ENCODE measurements at places on chromosomes 1 and 21.

DNA sequence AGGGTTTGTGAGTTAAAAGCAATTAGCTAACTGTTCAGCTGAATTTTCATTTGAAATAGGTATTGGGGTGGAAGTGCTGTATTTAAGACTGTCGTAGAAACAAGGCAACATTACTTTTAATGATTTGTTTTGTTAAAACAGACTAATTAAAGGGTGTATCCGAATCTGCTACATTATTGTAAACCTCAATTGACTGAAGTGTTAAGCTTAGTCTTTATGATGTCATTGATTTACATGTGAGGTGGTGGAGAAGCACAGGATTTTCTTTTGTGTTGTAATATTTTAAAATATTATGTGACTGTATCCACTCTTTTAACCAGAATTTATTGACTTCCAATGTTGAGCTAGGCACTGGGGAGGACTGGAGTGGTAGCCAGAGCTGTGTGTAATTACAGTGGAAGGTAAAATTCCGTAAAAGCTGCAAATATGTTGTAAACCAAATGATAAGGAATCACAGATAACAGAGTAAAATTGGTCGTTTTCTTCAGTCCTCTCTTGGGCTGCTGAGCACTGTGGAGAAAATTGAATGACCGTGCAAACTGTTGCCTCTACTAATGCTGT, 1.6 kb downstream of the HOOK1 start:
- H3K4me3 ChIP-seq: peak overlapping the region; percentile 57
- peaks cover 9% of the 10 kb centered on the region for H3K4me1 ChIP-seq
- H3K27me3 ChIP-seq: peaks cover 37% of the 10 kb centered on the region
- H3K36me3 ChIP-seq: no peaks in the 10 kb centered on the region
- DNase-seq: no peak
- no peak overlapping the region for H3K27ac ChIP-seq

- H3K4me1 ChIP-seq: peaks cover 32% of the 10 kb centered on the region
- DNase-seq: no peak
- no peaks in the 10 kb centered on the region for H3K36me3 ChIP-seq
- no peak overlapping the region for H3K4me3 ChIP-seq
Measured at GRCh38 chr1:108826081-108826635, 30.7 kb downstream of the AKNAD1 start.

GRCh38 chr1:150761801-150762200, 3.8 kb downstream of the CTSS start:
- no peak for DNase-seq
- H3K4me3 ChIP-seq: peak overlapping the region; percentile 55
- peaks cover 15% of the 10 kb centered on the region for H3K36me3 ChIP-seq
- no peak overlapping the region for H3K27ac ChIP-seq
- no peaks in the 10 kb centered on the region for H3K27me3 ChIP-seq

GRCh38 chr1:39643705-39644104, 4.3 kb upstream of the HEYL start:
- H3K36me3 ChIP-seq: no peaks in the 10 kb centered on the region
- DNase-seq: no peak
- peaks cover 17% of the 10 kb centered on the region for H3K4me1 ChIP-seq
- no peaks in the 10 kb centered on the region for H3K27me3 ChIP-seq
- H3K4me3 ChIP-seq: no peak overlapping the region
- no peak overlapping the region for H3K27ac ChIP-seq

GRCh38 chr1:15916417-15916816, 59.5 kb downstream of the ZBTB17 start:
- no peak overlapping the region for H3K27ac ChIP-seq
- H3K27me3 ChIP-seq: no peaks in the 10 kb centered on the region
- peaks cover 16% of the 10 kb centered on the region for H3K4me1 ChIP-seq
- H3K36me3 ChIP-seq: peaks cover 94% of the 10 kb centered on the region
- DNase-seq: no peak
- H3K4me3 ChIP-seq: peak overlapping the region; percentile 22

- peak overlapping the region; percentile 35 for H3K4me3 ChIP-seq
- peaks cover 18% of the 10 kb centered on the region for H3K4me1 ChIP-seq
- DNase-seq: peak; percentile 89
- peak overlapping the region; percentile 60 for H3K27ac ChIP-seq
- H3K36me3 ChIP-seq: no peaks in the 10 kb centered on the region
- H3K27me3 ChIP-seq: no peaks in the 10 kb centered on the region
Measured at GRCh38 chr1:14923727-14924452, 229.7 kb upstream of the TMEM51 start.

DNA sequence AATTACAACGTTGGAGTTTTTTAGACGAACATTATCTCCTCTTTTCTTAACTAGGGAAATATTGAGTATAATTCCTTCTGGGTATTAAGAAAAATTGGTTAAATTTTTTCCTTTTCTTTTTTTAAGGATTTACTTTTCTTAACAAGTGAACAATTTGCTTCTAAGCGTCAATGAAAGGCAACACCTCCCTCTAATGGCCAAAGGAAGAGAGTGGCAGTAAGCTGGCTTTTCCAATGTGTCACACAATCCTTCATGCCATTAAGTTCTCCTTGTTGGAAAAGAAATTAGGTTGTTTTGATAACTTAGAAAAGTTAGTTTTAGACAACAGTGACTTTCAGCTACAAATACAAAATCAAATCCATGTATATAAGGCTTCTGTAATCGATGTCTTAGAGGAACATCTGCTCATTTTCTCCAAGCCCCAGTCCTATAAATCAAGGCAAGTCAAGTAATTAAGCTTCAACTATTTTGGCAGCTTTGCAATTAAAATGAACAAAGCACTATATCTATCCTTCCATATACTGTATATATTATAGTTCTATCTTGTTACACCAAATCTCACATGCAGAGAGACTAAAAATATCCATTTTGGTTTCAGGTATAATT, 62.8 kb downstream of the EDEM3 start:
- H3K36me3 ChIP-seq: peaks cover 37% of the 10 kb centered on the region
- no peak overlapping the region for H3K4me3 ChIP-seq
- H3K4me1 ChIP-seq: no peaks in the 10 kb centered on the region
- H3K27ac ChIP-seq: no peak overlapping the region

GRCh38 chr1:79815115-79815514, 808.6 kb upstream of the ADGRL4 start:
- no peaks in the 10 kb centered on the region for H3K4me1 ChIP-seq
- H3K36me3 ChIP-seq: no peaks in the 10 kb centered on the region
- no peaks in the 10 kb centered on the region for H3K27me3 ChIP-seq
- DNase-seq: no peak

- no peak for DNase-seq
- H3K27me3 ChIP-seq: no peaks in the 10 kb centered on the region
- no peaks in the 10 kb centered on the region for H3K36me3 ChIP-seq
- no peaks in the 10 kb centered on the region for H3K4me1 ChIP-seq
Measured at GRCh38 chr1:232684371-232685105, 54.6 kb upstream of the SIPA1L2 start.

DNA sequence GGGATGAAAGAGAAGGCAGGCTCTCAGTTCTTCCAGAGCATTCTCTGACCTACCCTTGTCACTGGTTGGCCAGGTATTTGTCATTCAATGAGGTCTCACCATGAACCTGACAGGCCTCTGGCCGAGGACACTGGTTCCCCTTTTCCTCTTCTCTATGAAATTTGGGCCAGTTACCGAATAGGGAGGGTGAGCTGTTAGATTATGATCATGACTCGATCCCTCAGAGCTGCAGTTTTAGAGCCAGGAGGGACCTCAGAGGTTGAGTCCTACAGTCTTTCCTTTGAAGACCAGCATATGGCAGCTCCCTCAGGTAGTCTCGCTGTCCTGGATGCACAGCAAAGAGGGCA, 29.5 kb upstream of the CLSTN1 start:
- H3K27ac ChIP-seq: no peak overlapping the region
- peaks cover 44% of the 10 kb centered on the region for H3K36me3 ChIP-seq
- H3K4me3 ChIP-seq: no peak overlapping the region
- DNase-seq: no peak

DNA sequence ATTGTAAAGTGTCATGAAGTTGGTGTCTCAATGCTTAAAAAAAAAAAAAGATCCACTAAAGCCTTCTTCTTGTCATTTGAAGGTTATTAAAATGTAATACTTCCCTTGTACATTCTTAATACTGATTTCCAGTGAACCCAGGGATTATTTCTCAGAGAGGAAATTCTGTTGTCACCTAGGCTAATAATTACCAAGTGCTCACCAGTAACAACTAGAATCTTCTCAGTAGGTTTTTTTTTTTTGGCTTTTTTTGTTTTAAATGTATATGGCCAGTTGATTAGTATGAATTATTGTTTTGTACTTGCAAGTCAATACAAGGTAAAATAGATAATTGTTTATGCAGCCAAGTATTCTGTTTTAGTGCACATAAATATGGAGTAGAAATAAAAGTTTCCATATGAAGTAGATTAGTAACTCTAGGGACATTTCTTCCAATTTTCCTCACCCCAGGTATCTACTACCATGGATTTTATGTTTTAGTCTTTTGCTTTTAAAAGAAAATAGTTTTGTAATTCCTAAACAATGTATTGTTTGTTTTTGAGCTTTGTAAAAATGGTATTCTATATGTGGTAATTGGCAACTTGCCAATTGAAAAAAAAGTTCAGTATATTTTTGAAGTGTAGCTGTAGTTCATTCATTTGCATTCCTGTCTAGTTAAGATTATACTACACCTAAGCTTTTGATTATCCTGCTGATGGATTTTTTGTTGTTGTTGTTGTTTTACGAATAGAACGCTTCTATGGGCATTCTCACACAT, 21.9 kb downstream of the LAMC1 start:
- H3K4me3 ChIP-seq: no peak overlapping the region
- H3K4me1 ChIP-seq: peaks cover 31% of the 10 kb centered on the region
- H3K36me3 ChIP-seq: no peaks in the 10 kb centered on the region
- no peaks in the 10 kb centered on the region for H3K27me3 ChIP-seq

GRCh38 chr1:116253566-116254382, 119.3 kb upstream of the ATP1A1 start:
- H3K4me1 ChIP-seq: no peaks in the 10 kb centered on the region
- no peak overlapping the region for H3K4me3 ChIP-seq
- no peak overlapping the region for H3K27ac ChIP-seq
- H3K27me3 ChIP-seq: no peaks in the 10 kb centered on the region

GRCh38 chr1:243473227-243474135, 217.6 kb downstream of the SDCCAG8 start:
- DNase-seq: no peak
- peaks cover 17% of the 10 kb centered on the region for H3K4me1 ChIP-seq
- H3K36me3 ChIP-seq: peaks cover 9% of the 10 kb centered on the region
- H3K4me3 ChIP-seq: peak overlapping the region; percentile 40
- peak overlapping the region; percentile 29 for H3K27ac ChIP-seq

DNA sequence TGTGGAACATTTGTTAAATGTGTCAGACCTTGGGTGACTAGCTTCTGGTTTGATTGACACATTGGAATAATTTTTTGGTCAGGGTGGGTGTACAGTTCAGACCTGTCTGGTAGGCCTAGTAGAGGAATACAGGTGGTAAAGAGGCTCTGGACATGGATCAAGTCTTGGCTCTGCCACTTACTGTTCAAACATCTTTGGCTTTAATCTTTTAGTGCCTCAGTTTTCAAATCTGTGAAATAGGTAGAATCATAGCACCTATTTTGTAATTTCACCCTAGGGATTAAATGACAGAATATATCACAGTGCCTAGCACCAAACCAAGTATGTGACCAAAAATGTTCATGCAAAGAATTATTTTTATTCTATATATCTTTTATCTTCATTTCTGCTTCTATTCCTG, 340.4 kb downstream of the RPS6KC1 start:
- H3K4me3 ChIP-seq: no peak overlapping the region
- no peak overlapping the region for H3K27ac ChIP-seq
- no peaks in the 10 kb centered on the region for H3K4me1 ChIP-seq
- DNase-seq: no peak
- no peaks in the 10 kb centered on the region for H3K36me3 ChIP-seq
- H3K27me3 ChIP-seq: no peaks in the 10 kb centered on the region

All from lower lobe of right lung (tissue), 2 donors.